ENCODE measurements at places on chromosomes 4 and X.

GRCh38 chr4:5956285-5957021 is 61.8 kb downstream of the C4orf50 start:
- no peaks in the 10 kb centered on the region for H3K27me3 ChIP-seq
- no peak overlapping the region for H3K27ac ChIP-seq
- H3K4me1 ChIP-seq: peaks cover 11% of the 10 kb centered on the region
- H3K4me3 ChIP-seq: no peak overlapping the region
- peak; percentile 78 for DNase-seq
- H3K36me3 ChIP-seq: no peaks in the 10 kb centered on the region

DNA sequence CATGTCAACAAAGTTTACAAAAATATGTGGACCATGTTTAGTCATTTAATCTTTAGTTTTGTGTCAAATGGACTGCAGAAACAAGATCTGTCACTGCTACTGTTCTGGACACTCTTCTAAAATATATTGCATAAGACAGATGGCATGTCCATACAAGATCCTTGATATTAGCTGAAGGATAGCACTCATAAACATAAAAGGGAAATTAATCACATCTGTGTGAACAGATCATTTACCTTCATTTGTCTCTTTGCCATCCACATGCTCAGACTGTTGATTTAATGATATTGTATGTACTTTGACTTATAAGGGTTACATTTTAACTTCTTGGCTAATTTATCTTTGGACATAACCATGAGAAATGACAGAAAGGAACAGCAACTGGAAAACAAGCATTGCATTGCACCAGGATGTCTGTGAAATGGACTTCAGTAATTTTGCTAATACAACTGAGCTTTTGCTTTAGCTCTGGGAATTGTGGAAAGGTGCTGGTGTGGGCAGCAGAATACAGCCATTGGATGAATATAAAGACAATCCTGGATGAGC is at the start of gene UGT2B7:
TSS of gene UGT2B7 (plus strand) at position 364 of the 546 bp plus-strand sequence. CDS start at position 411, 47 bp downstream.
- H3K27ac ChIP-seq: peak within 1 kb of the TSS; percentile 64
- no peaks in the 10 kb centered on the region for H3K36me3 ChIP-seq
- no peak for DNase-seq
- H3K4me3 ChIP-seq: peak within 1 kb of the TSS; percentile 55
- no peaks in the 10 kb centered on the region for H3K4me1 ChIP-seq

DNA sequence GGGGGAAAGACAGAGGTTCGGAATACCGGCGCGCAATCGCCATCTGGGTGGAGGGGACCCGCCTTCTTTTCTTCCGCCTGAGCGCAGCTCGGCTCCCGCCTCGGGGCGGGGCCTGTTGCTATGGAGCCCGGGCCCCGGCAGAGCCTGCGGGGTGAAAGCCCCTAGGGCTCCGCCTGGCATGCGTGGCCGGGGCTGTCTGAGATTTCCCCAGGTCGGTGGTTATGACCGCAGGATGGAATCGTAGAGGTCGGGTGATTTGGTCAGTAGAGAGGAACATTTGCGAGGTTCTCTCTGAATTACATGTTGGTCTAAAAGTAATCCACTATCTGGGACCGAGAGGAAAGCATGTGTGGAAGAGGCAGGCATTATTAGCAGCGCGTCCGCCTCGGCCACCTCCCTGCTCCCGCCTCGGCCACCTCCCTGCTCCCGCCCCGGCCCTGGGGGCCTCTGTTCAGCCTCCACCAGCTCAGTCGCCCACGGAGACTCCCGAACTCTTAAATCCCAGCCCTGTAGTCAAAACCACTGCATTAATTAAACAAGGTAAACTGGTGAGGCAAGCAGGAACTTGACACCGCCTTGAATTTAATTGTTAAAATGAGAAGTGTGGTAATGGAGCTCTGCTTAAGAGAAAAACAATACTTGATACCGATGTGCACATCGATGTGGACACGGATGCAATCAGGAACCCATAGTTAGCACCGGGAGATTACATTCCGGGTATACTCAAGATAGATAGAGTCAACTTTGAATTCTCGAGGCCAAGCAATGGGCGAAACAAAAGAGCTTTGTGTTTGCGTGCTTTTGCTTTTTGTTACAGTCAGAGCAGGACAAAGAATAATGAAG is 45.2 kb downstream of the TRIM2 start:
- H3K36me3 ChIP-seq: no peaks in the 10 kb centered on the region
- DNase-seq: peak; percentile 94
- peaks cover 3% of the 10 kb centered on the region for H3K4me1 ChIP-seq
- H3K4me3 ChIP-seq: peak overlapping the region; percentile 72
- H3K27ac ChIP-seq: peak overlapping the region; percentile 63

GRCh38 chr4:90606781-90607180 is 479.6 kb downstream of the CCSER1 start:
- H3K27ac ChIP-seq: no peak overlapping the region
- H3K4me1 ChIP-seq: no peaks in the 10 kb centered on the region
- no peaks in the 10 kb centered on the region for H3K27me3 ChIP-seq

DNA sequence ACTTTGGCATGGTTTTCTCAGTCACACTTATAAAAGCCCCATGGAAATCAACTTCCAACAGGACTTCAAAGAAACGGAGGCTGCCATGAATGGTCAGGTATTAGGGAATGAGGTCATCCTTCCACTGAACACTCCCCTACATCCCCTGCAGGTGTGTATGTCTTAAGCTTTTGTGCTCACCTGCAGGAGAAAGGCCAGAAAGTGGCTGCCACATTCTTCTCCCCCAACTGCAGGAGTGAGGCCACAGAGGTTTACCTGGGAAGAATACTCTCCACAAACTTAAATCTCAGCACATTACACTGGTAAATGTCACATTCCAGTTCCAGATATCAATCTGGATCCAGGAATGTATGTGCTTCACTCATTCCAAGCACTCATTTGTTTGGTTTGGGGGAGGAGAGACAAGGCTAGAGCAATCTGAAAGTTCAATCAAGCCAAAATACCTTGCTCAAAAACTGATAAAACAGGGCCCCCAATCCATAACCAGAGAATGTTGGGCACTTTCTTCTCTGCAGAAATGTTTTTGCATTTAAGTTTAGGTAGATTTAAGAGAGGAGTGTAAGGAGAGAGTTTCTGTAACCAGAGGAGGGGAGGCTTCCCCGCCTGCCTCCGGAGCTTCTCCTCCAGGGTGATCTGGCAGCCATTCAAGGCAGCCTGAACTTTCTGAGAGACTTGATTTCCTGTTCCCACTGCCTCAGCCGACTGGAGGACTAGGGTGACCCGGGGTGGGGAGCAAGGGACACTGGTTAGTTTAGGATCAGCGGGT is 15.4 kb downstream of the FAM9C start:
- H3K27me3 ChIP-seq: no peaks in the 10 kb centered on the region
- peak overlapping the region; percentile 41 for H3K27ac ChIP-seq
- DNase-seq: peak; percentile 89
- H3K36me3 ChIP-seq: no peaks in the 10 kb centered on the region
- H3K4me1 ChIP-seq: peaks cover 10% of the 10 kb centered on the region

GRCh38 chr4:3756343-3757059 is 9.7 kb upstream of the ADRA2C start:
- H3K27me3 ChIP-seq: no peaks in the 10 kb centered on the region
- H3K4me1 ChIP-seq: no peaks in the 10 kb centered on the region
- no peak for DNase-seq
- H3K27ac ChIP-seq: no peak overlapping the region
- H3K4me3 ChIP-seq: no peak overlapping the region

- no peak overlapping the region for H3K27ac ChIP-seq
- peaks cover 8% of the 10 kb centered on the region for H3K27me3 ChIP-seq
- peaks cover 9% of the 10 kb centered on the region for H3K4me1 ChIP-seq
- DNase-seq: no peak
These were observed 17.1 kb upstream of the ADRA2C start for GRCh38 chr4:3749081-3749480.

DNA sequence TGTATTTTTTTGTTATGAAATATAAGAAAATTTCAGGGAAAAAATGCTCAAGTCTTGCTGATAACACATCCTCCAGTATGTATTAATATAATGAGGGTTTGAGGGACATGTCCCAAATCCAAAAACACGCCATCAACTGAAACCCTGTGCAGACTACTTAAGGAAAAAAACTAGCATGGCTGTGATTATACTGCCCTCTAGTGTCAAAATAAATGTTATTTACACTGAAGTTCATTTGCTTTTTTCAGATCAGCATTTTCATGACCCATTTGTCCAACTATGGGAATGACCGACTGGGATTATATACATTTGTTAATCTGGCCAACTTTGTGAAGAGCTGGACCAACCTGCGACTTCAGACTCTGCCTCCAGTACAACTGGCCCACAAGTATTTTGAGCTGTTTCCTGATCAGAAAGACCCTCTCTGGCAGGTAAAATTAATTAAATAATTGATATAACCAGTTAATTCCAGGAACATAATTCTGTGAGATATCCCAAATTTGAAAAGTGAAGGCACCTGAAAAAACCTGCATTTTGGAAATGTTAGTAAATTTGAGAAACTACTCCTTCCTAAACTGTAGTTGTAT is 128.5 kb downstream of the PRSS12 start:
- no peak overlapping the region for H3K4me3 ChIP-seq
- no peak for DNase-seq
- no peaks in the 10 kb centered on the region for H3K36me3 ChIP-seq
- no peaks in the 10 kb centered on the region for H3K27me3 ChIP-seq
- H3K4me1 ChIP-seq: no peaks in the 10 kb centered on the region

- no peaks in the 10 kb centered on the region for H3K36me3 ChIP-seq
- H3K27me3 ChIP-seq: no peaks in the 10 kb centered on the region
These were observed 415.7 kb upstream of the NDST4 start for GRCh38 chr4:115529126-115529525.

- DNase-seq: no peak
- H3K36me3 ChIP-seq: no peaks in the 10 kb centered on the region
- no peaks in the 10 kb centered on the region for H3K27me3 ChIP-seq
- H3K27ac ChIP-seq: no peak overlapping the region
These were observed 173.6 kb upstream of the MED14 start for GRCh38 chrX:40908857-40909475.

DNA sequence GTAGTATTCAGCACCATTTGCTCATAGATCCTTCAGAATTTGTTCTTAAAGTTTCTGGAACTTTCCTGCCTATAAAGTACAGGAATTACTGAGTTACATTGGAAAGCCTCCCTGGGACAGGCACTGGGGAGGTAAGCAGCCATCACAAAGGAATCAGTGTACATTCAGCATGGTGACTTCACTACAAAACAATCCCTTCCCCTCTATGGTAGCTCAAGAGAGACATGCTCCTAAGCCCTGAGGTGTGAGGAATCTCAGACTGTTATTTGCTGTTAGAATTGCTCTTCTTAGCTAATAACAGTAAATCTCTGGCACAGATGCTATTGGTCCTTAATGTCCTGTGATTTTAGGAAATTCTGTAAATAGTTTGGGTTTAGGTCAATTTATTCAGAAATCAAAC is 1898.0 kb upstream of the PCDH7 start:
- H3K4me3 ChIP-seq: no peak overlapping the region
- no peak overlapping the region for H3K27ac ChIP-seq
- H3K27me3 ChIP-seq: no peaks in the 10 kb centered on the region
- H3K4me1 ChIP-seq: no peaks in the 10 kb centered on the region
- no peak for DNase-seq
- H3K36me3 ChIP-seq: no peaks in the 10 kb centered on the region

DNA sequence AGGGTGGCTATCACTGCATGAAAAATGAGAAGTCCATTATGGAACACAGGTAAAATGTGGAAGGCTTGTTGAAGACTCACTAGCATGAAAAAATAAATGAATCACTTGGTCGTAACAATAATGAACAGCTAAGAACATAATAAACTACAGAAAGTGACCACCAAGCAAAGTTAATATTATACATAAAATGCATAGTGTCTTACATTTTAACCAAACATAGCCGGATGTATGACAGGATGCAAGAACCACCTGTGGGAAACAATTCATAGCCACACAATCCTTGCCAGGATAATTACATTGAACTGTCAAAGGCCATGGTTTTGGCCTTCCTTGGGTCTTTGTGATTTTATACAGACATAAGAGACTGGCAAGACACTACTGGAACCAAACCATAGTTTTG is 81.9 kb upstream of the ATXN3L start:
- H3K4me3 ChIP-seq: no peak overlapping the region
- no peaks in the 10 kb centered on the region for H3K36me3 ChIP-seq
- H3K27me3 ChIP-seq: no peaks in the 10 kb centered on the region
- H3K27ac ChIP-seq: no peak overlapping the region
- DNase-seq: no peak

DNA sequence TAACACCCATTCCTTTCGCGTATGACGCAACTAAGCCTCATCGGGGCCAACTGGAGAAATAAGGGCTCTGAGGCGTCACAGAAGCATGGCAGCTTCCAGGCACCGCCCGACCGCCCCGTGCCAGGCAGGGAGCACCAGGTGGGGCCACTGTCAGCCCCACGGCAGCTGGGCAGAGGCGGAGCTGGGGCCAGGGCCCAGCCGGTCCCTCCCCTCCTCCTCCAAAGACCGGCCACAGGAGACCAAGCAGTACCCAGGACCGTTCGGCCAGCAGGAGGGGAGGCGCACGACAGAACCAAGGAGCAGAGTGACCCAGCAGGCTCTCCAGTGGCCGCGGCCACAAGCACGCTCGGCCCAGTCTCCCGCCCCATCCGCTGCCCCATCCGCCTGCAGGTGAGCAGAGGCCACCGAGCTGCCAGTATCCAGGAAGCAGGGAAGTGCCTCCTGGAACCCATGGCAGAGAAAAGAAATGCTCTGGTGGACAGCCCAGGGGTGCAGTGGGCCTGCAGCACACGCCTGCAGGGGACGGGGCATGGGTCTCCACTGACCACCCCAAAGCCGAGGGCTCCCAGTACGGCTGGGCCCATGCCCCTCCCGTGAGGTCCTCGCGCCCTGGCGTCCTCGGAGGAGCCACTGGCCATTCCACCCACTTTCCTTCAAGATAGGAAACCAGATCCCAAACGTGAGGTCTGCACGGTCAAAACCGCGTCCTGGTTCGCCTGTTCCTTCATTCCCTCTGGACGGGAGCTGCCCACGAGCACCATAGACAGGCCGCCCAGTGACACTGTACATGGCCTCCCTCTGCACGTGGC is 9.6 kb downstream of the CTBP1 start:
- DNase-seq: no peak
- H3K4me3 ChIP-seq: no peak overlapping the region
- H3K36me3 ChIP-seq: no peaks in the 10 kb centered on the region
- no peak overlapping the region for H3K27ac ChIP-seq
- peaks cover 28% of the 10 kb centered on the region for H3K4me1 ChIP-seq

DNA sequence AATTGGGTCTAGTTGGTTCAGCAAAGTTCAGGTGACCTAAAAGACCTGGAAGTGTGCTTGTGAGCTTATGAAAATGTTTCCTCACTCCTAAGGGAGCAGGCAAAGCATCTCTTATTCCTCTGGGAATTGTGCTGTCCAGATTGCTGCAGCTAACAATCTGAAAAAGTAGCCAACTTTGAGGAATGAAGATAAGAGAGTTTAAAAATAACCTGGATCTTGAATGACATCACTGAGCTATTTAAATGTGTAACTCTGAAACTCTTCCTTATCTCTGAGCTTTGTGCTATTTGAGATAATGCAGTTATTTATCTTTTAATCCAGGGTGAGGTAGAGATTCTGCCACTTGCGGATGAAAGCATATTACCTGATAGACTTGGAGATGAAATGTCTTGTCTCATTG is 384.8 kb downstream of the PPP4R3C start:
- H3K4me1 ChIP-seq: no peaks in the 10 kb centered on the region
- H3K4me3 ChIP-seq: no peak overlapping the region
- H3K27me3 ChIP-seq: no peaks in the 10 kb centered on the region
